ENCODE measurements at places on chromosomes 7 and 10.

- DNase-seq, result no peak
Observed at GRCh38 chr7:85564861-85565260, 378.0 kb upstream of the SEMA3D start.

GRCh38 chr10:70176441-70176840 lies 6.1 kb upstream of the SAR1A start:
- DNase-seq, result no peak

GRCh38 chr10:95374597-95375209 lies 83.9 kb upstream of the PDLIM1 start:
- peak; percentile 51 for DNase-seq

GRCh38 chr10:38054361-38054797 lies 39.8 kb upstream of the ZNF37A start:
- no peak for DNase-seq

GRCh38 chr7:132872034-132872433 lies 209.9 kb downstream of the CHCHD3 start:
- DNase-seq, result no peak

- DNase-seq, result no peak
Observed at GRCh38 chr10:130545697-130546096, 409.5 kb downstream of the GLRX3 start.

DNA sequence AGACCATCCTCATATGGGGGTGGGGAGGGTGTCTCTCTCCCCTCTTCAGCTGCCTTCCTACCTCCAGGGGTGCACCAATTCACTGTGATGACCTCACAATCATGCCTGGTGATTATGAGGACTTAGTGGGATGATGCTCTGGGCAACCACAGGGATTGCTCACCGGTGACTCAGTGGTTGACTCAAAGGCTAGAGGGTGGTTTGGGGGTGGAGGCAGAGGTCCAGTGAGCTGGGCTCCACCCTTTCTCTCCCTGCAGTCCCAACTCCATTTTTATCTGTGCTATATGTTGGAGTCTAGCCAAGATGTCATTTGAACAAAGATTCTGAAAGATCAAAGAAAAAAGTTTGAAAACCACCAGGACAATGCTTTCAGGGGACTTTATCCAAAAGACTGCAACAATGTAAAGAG lies 286.9 kb downstream of the KCNMA1 start:
- no peak for DNase-seq

DNA sequence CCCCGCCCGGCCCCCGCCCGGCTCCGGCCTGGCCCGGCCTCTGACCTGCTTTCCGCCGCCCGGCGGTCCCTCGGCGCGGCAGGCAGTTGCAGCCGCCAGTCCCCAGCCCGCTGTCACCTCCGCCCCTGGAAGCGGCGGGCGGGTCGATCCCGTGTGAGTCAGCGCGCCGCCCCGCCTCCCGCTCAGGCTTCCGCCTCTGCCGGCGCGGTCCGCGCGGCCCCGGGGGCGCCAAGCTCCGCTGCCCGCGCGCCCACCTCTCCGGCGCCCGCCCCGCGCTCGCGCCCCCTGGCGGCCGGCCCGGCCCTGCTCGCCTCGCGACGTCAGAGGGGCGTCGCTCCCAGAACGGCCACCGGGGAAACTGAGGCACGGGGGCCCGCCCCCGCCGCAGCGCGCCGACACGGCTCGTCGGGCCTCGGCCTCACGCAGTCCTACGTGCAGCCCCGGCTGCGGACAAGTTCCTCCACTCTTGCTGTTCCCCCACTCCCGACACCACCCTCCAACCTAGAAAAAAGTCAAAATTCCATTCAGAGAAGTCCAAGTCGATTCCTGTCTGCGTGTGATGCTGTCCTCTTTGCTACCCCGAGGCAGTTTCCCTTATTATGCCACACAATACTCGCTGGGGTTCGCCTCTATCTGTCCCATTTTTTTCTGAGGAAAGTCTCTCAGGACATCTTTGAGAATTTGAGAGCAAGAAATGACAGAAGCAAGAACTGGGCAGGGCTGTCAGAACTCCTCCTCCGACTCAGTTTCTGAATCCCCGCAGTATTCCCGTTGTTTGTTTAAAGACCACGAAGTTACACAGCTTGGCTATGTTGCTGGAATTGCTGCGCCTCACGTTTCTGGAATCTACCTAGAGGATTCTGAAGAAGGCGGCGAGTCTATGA lies at the start of gene DNMBP:
Gene DNMBP, minus strand, starts transcription at position 155 of the 884 bp plus-strand sequence. CDS start 37,823 bp downstream, outside the sequence.
- DNase-seq, result peak; percentile 39

DNA sequence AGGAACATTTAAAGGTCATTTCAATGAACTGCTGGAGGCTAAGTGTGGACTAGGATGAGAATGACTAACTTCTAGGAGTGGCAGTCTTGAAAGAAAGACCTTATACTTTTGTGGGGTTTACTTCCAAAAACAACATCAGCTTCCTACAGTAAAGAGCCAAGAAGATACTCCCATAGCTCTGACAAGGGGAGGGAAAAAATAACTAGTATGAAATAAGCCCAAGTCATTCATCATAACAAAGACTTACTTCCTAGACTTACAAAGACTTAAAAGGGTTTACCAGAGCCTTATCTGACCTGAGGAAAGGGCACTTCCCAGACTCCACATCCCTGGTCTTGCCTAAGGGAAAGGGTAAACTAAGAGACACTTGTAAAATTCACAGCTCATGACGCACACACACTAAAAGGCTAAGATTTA lies 31.7 kb downstream of the ARHGAP12 start:
- no peak for DNase-seq

- no peak for DNase-seq
Observed at GRCh38 chr7:131836733-131837132, 280.3 kb upstream of the PODXL start.

DNA sequence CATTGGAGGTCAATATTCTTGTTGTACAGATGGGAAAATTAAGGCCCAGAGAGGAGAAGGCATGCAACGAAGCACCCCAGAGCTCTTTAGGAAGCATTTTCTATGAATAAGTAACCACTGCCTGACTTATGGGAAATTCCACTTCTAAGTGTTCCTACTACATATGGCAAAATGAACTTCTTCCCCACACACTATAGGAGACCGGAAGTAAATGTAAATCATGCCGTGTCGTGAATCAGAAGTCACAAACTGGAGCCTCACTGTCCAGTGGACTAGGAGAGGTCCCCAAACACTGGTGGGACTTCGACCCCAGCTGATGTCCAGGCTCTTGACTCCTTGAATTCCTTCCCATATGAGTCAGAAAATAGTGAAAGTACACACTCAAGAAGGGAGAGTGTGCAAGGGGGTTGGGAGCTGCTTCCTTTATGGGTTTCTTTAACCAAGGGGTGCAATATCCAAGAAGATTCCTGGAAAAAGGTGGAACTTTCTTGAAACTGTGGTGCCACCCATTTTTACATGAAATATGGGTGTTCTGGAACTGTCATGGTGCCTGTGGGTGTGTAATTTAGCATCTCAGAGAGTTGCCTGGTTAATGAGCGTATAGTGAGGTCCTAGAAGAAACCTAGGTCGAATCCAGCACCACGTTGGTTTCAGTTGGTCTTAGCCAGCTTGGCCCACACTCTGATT lies 6.7 kb downstream of the RASSF4 start:
- no peak for DNase-seq

GRCh38 chr7:106997487-106998271 lies 46.8 kb upstream of the PRKAR2B start:
- DNase-seq, result no peak

- DNase-seq, result no peak
Observed at GRCh38 chr10:110708776-110709443, 64.8 kb downstream of the RBM20 start.

DNA sequence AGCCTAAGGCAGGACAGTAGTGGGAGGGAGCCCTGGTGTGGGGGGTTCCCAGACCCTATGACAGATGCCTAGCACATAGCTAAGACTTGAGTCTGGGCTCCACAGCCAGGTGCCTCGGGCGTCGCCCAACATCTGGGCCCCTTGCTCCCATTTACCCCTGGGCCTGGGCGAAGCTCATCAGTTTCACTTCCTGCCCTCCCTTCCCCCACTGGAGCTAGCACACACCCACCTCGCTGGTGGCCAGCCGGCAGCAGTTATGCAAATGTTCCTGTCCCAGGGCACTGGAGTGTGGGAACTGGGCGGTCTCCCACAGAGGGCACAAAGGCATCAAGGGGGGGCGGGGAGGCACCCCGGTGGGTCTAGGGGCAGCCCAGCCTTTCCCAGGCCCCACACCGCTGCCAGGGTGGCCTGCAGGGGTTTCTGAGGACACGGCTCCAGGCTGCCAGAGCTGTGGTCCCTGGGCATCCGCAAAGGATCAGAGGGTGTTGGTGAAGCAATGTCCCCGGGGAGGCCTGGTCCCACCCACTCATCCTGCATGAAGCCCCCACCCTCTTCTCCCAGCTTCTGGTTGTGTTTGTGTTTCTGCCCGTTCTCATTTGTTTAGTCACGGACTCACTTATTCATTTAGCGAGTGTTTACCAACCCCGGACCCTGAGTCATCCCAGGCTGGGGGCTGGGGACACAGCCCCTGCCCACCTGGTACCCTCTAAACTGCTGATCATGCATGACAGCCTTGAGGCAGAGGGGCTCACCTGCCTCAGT lies 20.4 kb downstream of the SH2B2 start:
- DNase-seq, result no peak

- no peak for DNase-seq
Observed at GRCh38 chr10:1120801-1121211, 64.6 kb downstream of the WDR37 start.

DNA sequence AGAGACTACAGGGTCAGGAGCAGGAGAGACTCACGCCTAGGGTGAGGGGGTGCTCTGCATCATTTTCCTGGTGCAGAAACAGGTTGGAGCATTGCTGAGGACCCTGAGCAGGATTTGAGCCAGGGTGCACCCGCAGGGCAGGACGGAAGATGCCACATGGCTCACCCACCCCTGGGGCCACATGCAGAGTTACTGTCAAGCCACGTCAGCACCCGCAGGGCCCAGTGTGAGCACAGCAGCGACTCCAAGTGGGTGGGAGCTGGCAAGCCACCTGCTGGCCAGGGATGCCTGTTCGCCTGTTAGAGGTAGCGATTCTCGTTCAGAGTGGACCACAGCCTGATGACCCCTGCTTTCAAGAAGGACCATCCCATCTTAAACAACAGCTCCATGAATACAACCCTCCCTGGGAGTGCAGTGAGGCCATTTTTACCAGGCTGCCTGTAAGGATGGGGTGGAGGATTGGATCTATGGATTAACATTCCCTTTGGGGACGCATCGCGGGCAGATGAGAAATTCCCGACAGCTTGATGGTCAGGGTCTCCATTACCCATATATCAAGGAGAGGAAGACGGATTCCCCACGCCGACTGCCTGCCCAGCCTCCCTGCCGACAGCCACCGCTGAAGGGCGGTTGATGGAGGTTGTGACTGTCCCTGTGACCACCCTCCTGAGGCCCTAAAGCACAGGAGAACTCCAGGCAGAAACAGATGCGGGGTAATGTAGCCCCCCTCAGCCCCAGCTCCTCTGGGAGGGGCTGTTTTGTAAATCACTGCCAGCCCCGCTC lies 101.1 kb upstream of the RET start:
- DNase-seq, result no peak

- DNase-seq, result peak; percentile 97
Observed at GRCh38 chr7:16753102-16753931, at the start of gene TSPAN13. Gene TSPAN13, plus strand, starts transcription at chr7:16753755. Its CDS starts 213 bp downstream, at chr7:16753968.

DNA sequence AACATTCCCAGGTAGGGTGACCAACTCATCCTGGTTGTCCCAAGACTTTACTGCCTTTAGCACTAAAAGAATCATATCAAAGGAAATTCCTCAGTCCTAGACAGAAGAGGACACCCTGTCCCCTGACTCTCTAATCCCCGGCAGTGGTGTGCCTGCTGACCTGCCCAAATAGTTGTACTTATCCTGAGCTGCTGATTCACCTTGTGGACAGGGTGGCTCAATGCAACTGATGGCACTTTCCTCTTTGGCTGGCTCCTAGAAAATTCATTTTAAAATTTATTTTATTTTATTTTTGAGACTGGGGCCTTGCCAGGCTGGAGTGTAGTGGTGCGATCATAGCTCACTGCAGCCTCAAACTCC lies 111.7 kb downstream of the JCAD start:
- DNase-seq, result no peak

- DNase-seq, result no peak
Observed at GRCh38 chr7:149414171-149414570, 46.7 kb downstream of the ZNF777 start.

GRCh38 chr7:149196705-149197171 lies 1.4 kb downstream of the ZNF282 start:
- DNase-seq, result no peak

DNA sequence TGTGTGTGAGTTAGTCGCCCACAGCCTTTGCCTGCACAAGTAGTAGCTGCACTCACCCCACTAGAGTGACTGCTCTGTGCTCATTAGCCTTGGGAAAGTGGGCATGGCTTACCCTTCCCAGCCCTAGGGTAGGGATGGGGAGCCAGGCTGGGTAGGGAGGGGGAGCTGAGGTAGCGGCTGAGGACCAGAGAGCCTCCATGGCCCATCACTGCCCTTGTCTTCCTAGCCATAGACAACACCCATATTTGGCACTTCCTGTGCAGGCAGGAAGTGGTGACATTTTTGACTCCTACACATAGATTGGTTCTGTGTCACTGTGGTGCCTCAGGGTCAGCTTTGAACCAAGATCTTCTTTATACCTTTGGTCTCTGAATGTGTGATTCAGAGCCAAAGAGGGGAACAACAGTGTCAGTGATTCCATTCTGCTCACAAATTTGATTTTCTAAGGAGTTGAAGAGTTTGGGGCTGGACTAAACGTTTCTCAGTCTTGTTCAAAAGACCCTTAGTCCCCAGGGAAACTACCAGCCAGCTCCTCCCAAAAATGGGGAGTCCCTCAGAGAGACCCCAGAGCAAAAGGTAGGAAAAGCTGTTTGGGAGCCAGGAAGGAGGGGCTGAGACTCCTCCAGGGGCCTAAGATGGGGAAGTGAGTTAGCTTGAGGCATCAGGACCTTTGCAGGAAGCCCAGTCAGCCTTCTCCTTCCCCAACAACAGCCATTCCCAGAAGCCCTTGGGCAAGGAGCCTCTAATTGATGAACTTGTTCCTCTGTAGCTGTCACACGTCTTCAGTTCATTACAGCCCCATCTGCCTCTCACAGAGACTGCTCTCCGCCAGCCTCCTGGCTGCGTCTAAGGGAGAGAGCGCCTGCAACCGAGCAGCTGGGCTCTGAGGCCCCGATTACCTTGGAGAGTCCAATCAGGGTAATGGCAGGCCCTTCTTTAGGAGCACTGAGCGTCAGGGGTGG lies 135.0 kb downstream of the CDH23 start:
- no peak for DNase-seq

DNA sequence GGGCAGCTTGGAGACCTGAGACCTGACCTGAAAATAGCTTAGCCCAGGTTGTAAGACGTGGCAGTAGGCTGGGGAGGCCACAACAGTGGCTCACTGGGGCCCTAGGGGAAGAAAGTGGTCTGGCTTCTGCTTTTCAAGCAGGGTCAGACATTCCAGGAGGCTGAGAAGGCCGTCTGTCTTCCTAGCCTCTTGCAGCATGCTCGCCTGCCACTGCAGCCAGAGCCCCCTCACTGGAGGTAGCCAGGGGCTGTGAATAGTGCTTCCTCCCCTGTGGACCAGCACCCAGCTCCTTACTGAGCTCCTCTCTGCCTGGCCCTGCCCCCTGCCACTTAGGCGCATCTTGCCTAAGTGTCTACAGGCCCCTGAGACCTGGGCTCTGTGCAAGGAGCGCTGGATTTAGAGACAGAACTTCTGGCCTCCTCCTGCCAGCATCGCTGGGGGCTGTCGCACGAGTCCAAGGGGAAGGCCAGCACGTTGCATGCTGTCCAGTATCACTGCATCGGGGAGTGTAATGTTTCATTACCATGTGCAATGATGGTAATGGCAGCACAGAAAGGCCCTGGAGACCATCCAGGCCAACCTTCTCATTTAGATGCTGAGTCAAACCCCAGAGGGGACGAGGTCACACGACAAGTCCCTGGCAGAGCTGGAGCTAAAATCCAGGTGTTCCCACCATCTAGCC lies 12.7 kb downstream of the ZMIZ1 start:
- no peak for DNase-seq

All from NCI-H1105 (cell line).